ENCODE measurements at places on chromosomes 5 and 9.

- peaks cover 5% of the 10 kb centered on the region for H3K4me1 ChIP-seq
- no peak for DNase-seq
- H3K36me3 ChIP-seq, result no peaks in the 10 kb centered on the region
- no peak overlapping the region for H3K4me3 ChIP-seq
- no peak overlapping the region for H3K27ac ChIP-seq
- no peaks in the 10 kb centered on the region for H3K27me3 ChIP-seq
These were observed 107.8 kb upstream of the ADAMTSL1 start for GRCh38 chr9:18366184-18366583.

- no peak overlapping the region for H3K27ac ChIP-seq
- no peak for DNase-seq
- H3K36me3 ChIP-seq, result no peaks in the 10 kb centered on the region
- peaks cover 16% of the 10 kb centered on the region for H3K4me1 ChIP-seq
- H3K4me3 ChIP-seq, result no peak overlapping the region
These were observed 36.8 kb downstream of the PDE6A start for GRCh38 chr5:149907828-149908227.

DNA sequence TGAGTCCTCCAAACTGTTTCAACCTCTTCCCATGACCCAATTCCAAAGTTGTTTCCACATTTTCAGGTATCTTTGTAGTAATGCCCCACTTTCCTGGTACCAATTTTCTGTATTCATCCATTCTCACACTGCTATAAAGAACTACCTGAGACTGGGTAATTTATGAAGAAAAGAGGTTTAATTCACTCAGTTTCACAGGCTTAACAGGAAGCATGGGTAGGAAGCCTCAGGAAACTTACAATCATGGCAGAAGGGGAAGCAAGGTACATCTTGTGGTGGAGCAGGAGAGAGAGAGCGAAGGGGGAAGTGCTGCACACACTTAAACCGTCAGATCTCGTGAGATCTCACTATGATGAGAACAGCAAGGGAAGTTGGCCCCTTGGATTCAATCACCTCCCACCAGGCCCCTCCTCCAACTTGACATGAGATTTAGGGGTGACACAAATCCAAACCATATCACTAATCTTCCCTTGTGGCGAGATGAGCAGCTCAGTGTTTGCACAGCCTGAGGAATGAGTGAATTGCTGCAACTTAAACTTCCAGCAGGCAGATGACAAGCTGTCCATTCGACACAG lies 42.9 kb downstream of the TRIP13 start:
- H3K4me1 ChIP-seq, result no peaks in the 10 kb centered on the region
- no peak overlapping the region for H3K27ac ChIP-seq
- DNase-seq, result no peak
- no peaks in the 10 kb centered on the region for H3K36me3 ChIP-seq

- H3K27me3 ChIP-seq, result no peaks in the 10 kb centered on the region
- no peak for DNase-seq
- no peak overlapping the region for H3K4me3 ChIP-seq
These were observed 119.9 kb downstream of the NTRK2 start for GRCh38 chr9:84789463-84789830.

DNA sequence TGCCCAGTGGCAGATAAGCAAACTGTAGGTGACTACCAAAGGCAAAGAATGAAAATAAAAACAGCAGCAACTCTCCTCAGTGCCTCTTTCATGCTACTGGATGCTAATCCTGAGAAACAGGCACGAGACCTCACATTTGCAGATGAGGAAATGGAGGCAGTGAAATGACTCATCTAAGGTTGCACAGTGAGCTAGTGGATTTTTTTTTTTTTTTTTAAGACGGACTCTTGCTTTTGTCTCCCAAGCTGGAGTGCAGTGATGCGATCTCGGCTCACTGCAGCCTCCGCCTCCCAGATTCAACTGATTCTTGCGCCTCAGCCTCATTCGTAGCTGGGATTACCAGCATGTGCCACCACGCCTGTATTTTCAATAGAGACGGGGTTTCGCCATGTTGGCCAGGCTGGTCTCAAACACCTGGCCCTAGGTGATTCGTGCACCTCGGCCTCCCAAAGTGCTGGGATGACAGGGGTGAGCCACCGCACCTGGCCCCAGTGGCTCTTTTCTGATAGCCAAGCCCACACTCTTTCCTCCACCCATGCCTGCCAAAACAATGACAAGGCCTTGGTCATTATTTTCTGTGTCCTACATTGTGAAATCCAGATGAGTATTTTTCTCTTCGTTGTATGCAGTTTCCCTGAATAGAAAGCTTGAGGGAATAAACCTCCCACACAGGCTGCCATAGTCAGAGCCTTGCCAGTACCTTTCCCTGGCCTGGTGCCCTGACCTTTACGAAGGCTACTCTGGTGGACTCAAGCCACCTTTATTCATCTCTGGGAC lies 19.2 kb downstream of the DOCK2 start:
- no peaks in the 10 kb centered on the region for H3K36me3 ChIP-seq
- H3K4me1 ChIP-seq, result no peaks in the 10 kb centered on the region

DNA sequence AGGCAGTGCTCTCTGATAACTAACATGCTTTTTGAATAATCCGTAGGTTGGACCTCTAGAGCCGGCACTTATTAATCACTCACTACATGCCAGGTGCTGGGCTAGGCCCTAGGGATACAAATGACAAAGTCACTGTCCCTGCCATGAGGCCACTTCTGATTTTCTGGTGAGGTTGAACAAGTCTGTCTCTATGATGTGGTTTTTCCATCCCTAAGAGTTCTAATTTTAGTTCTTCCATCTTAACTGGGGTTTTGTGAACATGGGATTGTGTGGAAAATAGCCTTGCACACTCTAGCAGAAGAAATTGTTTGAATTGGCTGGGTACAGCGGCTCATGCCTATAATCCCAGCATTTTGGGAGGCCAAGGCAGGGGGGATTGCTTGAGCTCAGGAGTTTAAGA lies 64.6 kb downstream of the IL31RA start:
- no peaks in the 10 kb centered on the region for H3K36me3 ChIP-seq
- no peak overlapping the region for H3K4me3 ChIP-seq
- H3K27ac ChIP-seq, result no peak overlapping the region
- DNase-seq, result no peak

- no peak for DNase-seq
- no peaks in the 10 kb centered on the region for H3K36me3 ChIP-seq
- H3K27me3 ChIP-seq, result no peaks in the 10 kb centered on the region
- peak overlapping the region; percentile 85 for H3K27ac ChIP-seq
These were observed 772 bp upstream of the TARS1 start for GRCh38 chr5:33439905-33440481.

DNA sequence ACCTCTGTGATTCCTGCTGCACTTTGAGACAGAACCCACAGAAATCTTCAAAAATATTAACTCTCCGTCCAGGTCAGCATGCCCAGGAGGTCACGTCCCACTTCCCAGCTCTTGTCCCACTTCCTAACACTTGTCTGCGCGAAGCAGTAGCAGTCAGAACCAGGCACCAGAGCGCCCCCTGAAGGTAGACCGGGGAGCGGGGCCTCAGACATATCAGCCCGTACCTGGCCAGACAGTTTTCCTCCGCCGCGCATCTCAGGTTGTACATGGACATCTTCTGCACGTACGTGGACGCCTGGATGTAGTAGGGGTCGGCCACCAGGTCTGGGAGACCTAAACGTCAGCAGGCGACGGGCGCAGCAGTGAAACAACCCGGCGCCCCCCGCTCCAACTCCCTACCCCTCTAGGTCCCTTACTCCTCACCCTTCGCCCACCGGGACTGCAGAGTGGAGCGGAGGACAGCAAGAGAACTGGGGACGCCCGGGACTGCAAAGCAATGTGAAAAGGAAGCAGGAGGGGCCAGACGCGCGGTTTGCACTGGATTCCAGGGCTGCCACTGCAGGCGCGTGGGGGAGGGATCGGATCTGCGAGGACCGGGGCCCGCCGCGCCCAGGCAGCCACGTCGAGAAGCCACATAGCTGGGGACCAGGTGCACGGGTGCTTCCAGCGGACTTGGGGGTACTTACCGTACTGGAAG lies 1.2 kb downstream of the LOX start:
- H3K27ac ChIP-seq, result peak overlapping the region; percentile 84
- peaks cover 8% of the 10 kb centered on the region for H3K4me1 ChIP-seq
- H3K27me3 ChIP-seq, result no peaks in the 10 kb centered on the region
- H3K4me3 ChIP-seq, result peak overlapping the region; percentile 67

DNA sequence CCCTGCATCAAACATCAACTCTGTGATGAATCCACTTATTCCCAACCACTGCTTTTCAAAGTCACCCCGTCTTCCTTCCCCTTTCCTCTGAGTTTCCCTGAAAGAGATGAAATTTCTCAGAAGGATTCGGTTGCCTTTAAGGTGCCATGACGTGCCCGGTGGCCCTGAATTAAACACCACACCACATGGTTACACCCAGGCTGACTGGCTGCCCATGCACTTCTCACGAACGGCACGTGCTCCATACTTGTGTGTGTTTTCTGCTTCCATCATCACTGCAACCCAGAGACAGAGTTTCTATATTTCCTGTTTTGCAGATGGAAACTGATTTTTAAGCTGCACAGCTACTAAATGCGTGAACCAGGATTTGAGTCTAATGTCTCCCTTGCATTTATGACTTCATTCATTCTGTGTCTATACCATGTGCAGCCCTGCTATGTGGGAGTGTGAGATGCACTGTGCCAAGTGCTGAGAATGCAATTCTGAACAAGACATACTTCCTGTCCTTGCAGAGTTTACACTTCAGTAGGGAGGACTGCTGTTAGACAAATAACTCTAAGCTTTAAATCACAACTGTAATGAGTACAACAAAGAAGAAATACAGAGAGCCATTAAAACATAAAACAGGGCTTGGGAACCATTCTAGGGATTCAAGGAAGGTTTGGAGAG lies 162.9 kb downstream of the NXNL2 start:
- H3K36me3 ChIP-seq, result no peaks in the 10 kb centered on the region
- H3K27ac ChIP-seq, result no peak overlapping the region
- H3K4me3 ChIP-seq, result no peak overlapping the region
- H3K27me3 ChIP-seq, result no peaks in the 10 kb centered on the region
- H3K4me1 ChIP-seq, result no peaks in the 10 kb centered on the region

GRCh38 chr5:172683264-172683644 lies 42.2 kb downstream of the NEURL1B start:
- H3K4me3 ChIP-seq, result no peak overlapping the region
- H3K4me1 ChIP-seq, result peaks cover 12% of the 10 kb centered on the region
- no peaks in the 10 kb centered on the region for H3K36me3 ChIP-seq
- DNase-seq, result no peak

GRCh38 chr9:79796411-79796810 lies 224.6 kb downstream of the TLE4 start:
- H3K36me3 ChIP-seq, result no peaks in the 10 kb centered on the region
- no peak overlapping the region for H3K27ac ChIP-seq
- H3K27me3 ChIP-seq, result no peaks in the 10 kb centered on the region
- no peak overlapping the region for H3K4me3 ChIP-seq

- no peaks in the 10 kb centered on the region for H3K36me3 ChIP-seq
- no peaks in the 10 kb centered on the region for H3K4me1 ChIP-seq
- no peak overlapping the region for H3K27ac ChIP-seq
- no peak overlapping the region for H3K4me3 ChIP-seq
- H3K27me3 ChIP-seq, result no peaks in the 10 kb centered on the region
These were observed 144.5 kb upstream of the FTMT start for GRCh38 chr5:121707178-121707577.

DNA sequence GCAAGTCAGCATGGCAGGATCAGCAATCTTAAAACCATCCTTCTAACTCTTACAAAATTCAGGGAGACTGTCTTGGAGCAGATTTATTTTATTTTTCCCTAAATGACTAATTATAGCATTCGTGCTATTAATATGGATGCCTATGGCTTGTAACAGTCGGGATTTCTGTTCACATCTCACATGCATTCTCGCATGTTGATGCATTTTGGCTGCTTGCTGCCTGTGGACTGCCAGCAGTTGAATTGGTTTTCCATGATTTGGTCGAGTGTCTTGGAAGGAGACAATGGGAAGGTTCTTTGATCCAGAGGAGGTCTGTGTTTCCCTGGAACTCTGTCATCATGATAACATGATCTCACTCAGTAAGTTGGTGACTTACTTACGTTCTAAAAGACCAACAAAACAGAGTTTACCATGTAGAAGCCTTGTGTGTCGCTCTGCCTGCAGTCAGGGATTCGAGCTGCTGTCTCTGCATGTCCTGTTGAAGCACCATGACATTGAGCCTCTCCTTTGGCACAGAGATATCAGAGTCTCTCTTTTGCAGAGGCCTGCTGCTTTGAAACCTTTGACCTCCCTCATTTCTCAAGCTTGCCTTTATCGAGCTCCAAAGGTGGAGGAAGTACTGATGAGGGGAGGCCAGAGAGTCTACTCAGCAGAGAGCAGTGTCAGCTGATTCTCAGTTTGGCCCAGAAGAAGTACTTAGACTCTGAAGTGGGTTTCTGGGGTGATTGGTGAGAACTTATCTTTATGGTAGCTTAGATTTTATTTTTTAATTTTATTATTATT lies 82.4 kb downstream of the ARHGAP26 start:
- H3K27ac ChIP-seq, result no peak overlapping the region
- no peaks in the 10 kb centered on the region for H3K36me3 ChIP-seq
- no peak overlapping the region for H3K4me3 ChIP-seq
- peaks cover under 1% of the 10 kb centered on the region for H3K4me1 ChIP-seq

GRCh38 chr9:74001382-74001781 lies 495.8 kb upstream of the RORB start:
- no peaks in the 10 kb centered on the region for H3K27me3 ChIP-seq
- H3K27ac ChIP-seq, result no peak overlapping the region
- H3K36me3 ChIP-seq, result no peaks in the 10 kb centered on the region
- H3K4me3 ChIP-seq, result no peak overlapping the region
- no peak for DNase-seq
- no peaks in the 10 kb centered on the region for H3K4me1 ChIP-seq

DNA sequence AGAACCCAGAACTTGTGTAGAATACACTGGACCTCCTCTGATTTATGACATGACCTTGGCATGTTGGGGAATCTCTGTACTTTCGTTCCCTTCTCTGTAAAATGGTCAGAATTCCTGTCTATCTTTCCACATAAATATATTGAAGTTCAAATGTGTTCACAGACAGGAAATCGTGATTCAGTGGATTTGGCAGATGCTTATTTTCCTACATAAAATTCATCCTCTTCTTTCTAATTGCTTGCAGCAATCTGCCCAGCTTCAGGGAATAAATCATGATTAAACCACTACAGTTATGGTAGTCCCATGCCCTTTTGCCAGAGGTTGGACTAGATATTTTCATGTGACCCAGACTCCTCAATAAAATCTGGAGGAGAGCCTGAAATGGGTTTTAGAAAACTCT lies 52.1 kb upstream of the ARL15 start:
- H3K36me3 ChIP-seq, result no peaks in the 10 kb centered on the region
- DNase-seq, result no peak
- H3K27ac ChIP-seq, result peak overlapping the region; percentile 91
- peaks cover 42% of the 10 kb centered on the region for H3K4me1 ChIP-seq
- no peaks in the 10 kb centered on the region for H3K27me3 ChIP-seq

DNA sequence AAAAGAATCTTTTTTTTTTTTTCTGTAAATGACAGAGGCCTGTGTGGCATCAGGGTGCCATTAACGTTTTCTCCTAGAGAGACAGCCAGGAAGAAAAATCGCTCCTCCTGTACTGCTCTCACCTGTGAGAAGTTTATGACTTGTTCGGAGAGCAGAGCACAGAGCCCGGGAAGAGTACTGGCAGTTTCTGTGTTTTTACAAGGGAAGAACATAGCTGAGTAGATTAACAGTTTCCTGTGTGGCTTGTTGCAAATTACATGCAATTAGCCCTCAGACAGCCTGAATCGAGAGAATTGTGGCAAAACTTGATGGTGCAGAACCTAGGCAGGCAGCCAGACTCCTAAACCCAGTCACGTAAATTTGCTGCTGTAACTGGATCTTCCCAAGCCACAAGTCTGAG lies 32.1 kb downstream of the PRKACG start:
- H3K4me3 ChIP-seq, result no peak overlapping the region
- H3K36me3 ChIP-seq, result no peaks in the 10 kb centered on the region
- peaks cover 27% of the 10 kb centered on the region for H3K4me1 ChIP-seq
- no peak for DNase-seq
- H3K27ac ChIP-seq, result peak overlapping the region; percentile 2
- H3K27me3 ChIP-seq, result no peaks in the 10 kb centered on the region
